Esophagus muscularis mucosa (tissue), 4 donors: ENCODE measurements at places on chromosomes 4 and X.

- no peak for DNase-seq
These were observed 54.7 kb downstream of the CNGA2 start for GRCh38 chrX:151789179-151789800.

DNA sequence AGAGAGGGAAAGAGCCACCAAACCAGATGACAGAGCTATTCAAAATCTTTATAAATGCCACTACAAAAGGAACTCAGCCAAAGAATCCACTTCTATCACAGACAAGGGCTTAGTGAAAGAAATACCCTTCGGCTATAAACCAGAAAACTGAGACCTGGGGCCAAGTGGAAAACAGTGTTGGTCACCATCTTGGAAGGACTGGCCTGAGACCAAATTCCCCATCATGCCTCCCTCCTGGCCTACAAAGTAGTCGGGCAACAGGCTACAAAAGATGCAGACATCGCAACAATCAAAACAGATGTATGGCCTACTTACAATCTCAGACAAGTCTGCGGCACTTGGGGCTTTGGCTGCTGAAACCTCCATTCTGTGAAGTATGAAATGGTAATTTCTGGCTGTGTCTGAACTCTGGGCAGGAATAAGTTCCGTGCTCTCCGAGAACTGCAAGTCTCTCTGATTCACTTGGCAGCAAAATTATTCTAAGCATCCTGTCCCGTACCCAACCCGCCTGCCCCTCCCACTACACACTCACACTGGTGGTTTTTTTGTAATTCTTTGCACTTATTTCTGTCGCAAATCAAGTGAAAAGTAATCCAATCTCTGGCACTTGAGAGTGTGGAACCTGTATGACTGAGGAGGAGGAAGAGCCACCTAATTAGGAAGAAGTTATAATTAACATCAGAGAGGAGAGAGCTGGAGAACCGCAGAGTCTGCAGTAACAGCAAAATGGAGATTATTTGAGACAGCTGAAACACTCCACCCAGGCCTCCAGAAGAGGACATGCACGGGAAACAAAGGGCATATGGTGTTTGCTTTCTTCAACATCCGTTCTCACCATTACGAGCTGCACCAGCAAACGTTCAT, 87.8 kb downstream of the SH3KBP1 start:
- no peak for DNase-seq

- DNase-seq: peak; percentile 92
These were observed at the start of gene RBM41 for GRCh38 chrX:107118322-107119147. Gene RBM41 (minus strand): TSS chrX:107118822. CDS start chrX:107118773, 49 bp downstream.

GRCh38 chr4:94459462-94460161, 7.9 kb downstream of the PDLIM5 start:
- no peak for DNase-seq

DNA sequence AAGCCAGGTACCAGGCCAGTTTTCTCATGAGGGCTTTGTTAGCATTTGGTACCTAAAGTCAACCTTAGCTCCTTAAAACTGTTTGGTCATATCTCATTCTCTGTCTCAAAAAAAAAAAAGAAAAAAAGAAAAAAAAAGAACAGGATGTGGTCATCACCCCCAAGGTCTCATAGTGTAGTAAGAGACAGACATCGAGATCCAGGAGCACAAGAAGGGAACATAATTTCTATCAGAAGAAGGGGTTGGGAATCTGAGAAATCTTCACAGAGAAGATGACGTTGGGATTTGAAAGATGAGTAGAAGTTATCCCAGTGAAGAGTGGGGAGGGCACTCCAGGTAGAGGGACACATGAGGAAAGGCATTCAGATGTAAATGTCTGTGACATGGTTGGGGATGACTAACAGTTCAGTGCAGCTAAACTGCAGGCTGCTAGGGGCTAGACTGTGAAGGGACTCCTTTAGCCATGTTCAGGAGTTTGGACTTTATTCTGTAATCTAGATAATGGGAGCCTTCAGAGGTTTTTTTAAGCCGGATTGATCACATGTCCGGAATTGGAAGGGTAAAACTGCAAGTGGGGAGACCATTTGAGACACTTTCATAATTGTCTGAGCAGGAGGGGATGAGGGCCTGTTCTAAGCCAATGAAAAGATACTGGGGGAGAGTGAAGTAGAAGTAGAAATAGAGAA, 26.9 kb upstream of the GJB1 start:
- DNase-seq: no peak

DNA sequence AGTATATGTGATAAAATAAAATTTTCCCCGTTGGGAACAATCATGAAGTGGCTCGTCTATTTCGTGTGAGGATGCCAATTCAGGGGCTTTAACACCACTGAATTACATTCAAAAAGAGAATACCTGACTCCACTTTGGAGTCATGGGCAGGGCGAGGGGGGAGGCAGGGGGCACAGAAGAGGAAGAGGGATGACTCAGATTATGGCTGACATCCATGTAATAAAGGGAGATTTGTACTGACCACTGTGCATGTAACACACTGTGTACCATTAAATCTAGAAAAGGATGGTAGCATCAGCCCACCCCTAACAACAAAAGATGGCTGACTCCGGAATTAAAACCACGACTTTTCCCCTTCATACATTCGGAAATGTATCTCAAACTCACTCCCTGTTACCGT, 1.3 kb downstream of the SLC9A7 start:
- DNase-seq: no peak

DNA sequence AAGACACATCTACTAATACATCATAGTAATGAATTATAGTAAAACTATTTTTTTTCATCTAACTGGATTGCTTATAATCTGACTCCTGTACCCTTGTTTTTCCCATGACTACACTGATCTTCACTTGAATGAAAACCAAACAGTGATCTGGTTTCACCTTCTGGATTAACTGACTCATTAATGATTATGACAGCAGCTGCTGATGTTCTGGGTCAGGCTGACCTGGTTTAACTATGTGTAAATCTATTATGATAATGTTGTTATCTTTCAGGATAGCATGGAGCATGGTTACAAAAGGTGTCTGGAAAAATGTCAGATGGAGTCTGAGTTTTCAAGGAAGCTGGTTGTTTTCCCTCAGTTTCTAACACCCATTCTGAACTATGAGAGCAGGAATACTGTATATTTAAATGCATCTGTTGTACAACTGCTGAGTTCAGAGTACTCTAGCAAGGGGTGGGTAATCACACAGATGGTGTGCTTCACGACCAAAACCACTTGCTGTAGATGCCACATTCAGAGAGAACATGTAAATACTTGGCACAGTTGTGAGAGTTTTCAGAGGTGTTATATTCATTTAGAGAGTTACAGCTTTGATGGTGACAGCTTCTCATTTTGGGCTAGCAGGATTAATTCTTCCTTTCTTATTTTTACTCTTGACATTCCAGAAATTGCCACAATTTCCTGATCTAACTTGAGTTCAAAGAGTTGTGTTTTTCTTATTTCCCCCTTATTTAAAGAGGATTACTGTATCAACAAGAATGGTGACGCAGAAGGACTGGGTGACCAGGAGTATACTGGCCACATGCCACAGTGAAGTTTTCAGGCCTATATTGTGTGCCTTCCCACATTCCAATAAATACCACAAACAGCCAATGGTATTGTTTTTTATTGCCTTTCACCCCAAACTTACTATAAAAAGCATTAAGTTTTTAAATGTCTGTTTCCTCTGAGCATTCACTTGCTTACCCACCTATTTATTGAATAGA, 249.7 kb upstream of the TET2 start:
- DNase-seq: no peak

GRCh38 chr4:160143574-160143973, 1040.7 kb downstream of the RAPGEF2 start:
- no peak for DNase-seq

GRCh38 chr4:177012918-177013545, 220.3 kb upstream of the VEGFC start:
- DNase-seq: no peak

- no peak for DNase-seq
These were observed 9.4 kb downstream of the ADH6 start for GRCh38 chr4:99209671-99210070.

GRCh38 chr4:94256828-94257227, 49.2 kb downstream of the SMARCAD1 start:
- DNase-seq: no peak

DNA sequence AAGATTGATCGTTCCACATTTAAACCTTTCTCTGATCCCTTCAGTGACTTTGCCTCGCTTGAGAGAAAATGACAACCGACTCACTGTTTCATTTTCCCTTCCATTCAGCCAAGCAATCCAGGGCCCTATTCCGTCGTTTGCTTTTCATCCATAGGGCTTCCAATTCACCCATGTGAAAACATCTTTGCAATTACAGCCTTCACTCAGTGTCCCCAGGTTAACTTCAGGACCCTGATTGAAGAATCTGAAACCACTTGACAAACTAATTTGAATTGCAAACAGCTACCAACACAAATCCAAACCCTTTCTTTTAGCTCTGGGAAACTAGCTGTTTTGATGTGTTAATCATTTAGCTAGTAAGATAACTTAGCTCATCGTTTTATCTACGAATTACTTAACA, 120.2 kb upstream of the FAM9C start:
- DNase-seq: no peak

- no peak for DNase-seq
These were observed 72.1 kb downstream of the BEND4 start for GRCh38 chr4:42080306-42080705.

- no peak for DNase-seq
These were observed 2309.4 kb upstream of the AGA start for GRCh38 chr4:179751669-179752068.

- no peak for DNase-seq
These were observed 88.2 kb downstream of the PHOX2B start for GRCh38 chr4:41660352-41660751.

GRCh38 chrX:79036157-79036880, 91.1 kb downstream of the P2RY10 start:
- DNase-seq: no peak

DNA sequence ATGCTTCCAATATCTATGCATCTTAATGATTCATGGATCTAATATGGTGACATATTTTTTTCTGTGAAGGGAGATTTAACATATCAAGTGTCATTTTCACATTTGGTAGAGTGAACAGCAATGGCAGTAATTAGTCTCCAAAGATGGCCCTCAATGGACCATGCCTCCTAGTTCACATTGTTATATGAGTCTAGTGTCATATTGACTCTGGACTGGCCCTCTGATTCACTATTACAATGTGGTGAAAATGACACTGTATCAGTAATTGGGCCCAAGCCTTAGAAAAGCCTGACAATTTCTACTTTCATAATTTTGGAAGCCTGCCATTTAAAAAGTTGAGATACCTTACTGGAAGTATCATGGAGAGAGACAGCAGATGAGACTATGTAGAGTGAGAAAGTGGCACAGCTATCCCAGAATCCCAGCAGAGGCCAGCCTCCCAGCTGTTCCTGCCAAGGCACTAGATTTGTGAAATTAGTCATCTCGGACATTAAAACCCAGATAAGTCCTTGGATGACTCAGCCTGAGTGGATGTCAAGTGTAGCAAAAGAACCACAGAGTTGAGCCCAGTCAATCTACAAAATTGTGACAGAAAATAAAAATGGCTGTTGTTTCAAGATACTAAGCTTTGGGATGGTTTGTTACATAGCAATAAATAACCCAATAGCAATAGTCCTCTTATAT, 68.4 kb downstream of the ARHGEF38 start:
- DNase-seq: no peak

- no peak for DNase-seq
These were observed 5.1 kb upstream of the CXCL8 start for GRCh38 chr4:73735231-73735630.

GRCh38 chrX:24979081-24979480, 36.7 kb downstream of the ARX start:
- DNase-seq: no peak

DNA sequence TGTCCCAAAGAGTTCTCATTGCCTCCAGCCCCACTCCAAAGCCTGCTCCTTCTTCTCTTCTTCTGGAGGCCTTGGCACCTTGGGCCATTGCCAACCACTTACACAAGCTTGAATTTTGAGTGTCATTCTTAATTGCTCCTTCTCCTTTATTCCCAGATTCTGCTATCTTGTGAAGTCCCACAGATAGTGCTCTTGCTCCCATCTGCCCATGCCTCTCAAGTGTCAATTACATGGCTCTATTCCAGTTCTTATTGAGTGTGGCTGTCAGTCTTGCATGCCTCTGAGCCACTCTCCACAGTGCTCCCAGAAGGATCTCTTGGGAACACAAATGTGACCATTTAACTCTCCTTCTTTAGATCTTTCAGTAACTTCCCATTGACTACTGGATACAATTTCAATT, 117.3 kb upstream of the SFRP2 start:
- DNase-seq: no peak

DNA sequence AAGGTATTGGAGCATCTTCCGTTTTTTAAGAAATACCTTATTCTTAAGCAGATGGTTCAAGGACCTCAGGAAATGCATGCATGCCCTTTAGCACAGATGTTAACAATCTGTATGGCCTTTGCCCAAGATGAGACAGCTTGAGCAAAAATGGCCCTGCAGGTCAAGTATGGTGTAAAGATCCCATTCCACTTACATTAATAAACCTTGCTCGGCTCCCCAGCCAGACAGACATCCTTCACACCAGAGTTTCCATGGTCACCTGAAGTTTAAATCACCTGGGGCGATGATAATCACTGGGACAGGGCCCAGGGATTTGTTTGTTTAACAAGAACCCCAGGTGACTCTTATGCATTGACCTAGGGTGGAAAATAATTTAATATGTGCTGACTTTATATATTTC, 287.0 kb upstream of the NOCT start:
- no peak for DNase-seq

GRCh38 chr4:153403726-153404125, 59.2 kb downstream of the MND1 start:
- no peak for DNase-seq

GRCh38 chrX:41923211-41923977, at the start of gene CASK:
Gene CASK (minus strand): TSS chrX:41923554. CDS start chrX:41922988, 566 bp downstream.
- peak; percentile 95 for DNase-seq

GRCh38 chr4:149370785-149371420, 444.7 kb downstream of the IQCM start:
- no peak for DNase-seq
